ENCODE measurements at places on chromosomes 5 and 9.
A peak's percentile ranks its signal among the peaks of the same experiment; 100 is the strongest.

- DNase-seq = no peak
Measured at GRCh38 chr9:526904-527591, 312.4 kb downstream of the DOCK8 start.

DNA sequence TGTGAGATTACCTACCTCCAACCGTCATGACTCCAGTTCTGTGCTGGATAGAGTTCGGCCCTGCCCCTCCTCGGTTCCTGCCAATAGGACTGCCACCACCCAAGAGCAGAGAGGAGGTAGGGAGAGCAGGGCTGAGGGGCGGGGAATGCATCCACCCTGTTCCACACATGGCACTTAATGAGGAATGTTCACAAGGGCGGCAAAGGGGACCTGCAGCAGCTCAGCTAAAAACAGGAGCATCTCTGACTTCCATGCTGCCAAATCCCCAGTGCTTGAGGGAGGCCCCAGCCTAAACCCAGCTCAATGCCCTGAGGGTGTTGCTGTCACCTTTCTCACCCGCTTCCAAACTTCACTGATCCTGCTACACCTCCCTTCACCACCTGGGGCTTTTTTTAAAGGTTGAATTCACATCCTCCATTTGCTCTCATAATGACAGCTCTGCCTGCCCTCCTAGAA lies 7.8 kb upstream of the DELE1 start:
- no peak for DNase-seq

GRCh38 chr9:68446836-68447235 lies 90.4 kb downstream of the PGM5 start:
- no peak for DNase-seq

GRCh38 chr5:84215521-84215920 lies 169.2 kb downstream of the EDIL3 start:
- DNase-seq = no peak

DNA sequence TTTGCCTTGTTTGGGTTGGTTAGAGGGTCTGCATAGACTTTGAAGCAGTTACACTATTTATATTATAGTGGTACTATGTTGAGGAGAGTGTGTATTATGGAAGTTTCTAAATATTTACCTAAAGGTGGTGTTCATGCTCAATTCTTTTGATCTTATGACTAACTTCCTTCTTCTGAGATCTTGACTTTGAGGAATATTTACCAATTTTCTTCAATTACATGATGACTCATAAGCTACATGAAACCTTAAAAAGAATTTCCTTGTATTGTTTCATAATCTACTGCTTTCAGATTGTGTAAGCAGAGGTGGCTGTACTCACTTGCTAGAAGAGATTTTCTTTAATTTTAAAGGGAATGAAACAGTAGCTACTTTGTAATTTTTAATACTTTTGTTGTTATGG lies 276.1 kb downstream of the TAF11L14 start:
- no peak for DNase-seq

DNA sequence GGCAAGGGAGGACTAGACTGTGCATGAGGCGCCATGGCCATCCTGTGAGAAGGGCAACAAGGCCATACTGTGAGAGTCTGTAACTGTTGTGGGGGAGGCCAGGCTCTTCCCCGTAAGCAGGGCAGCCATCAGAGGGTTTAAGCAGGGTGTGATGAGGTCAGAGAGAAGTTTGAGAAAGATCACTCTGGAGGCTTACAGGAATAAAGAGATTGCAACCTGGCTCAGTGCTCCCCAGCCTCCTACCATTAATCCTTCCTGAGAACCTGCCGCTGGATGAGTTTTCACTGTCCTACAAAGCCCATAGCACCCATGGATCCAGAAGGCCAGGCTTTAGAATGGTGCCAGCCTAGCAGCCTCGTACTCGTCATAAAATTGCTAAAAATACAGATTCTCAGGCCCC lies 14.4 kb upstream of the TRMT10B start:
- DNase-seq = no peak

GRCh38 chr5:42600441-42600840 lies 156.2 kb upstream of the CCDC152 start:
- DNase-seq = no peak

- no peak for DNase-seq
Measured at GRCh38 chr9:83639266-83639665, 16.3 kb downstream of the IDNK start.

- DNase-seq = peak; percentile 25
Measured at GRCh38 chr5:149550594-149551226, 529 bp downstream of the CSNK1A1 start.

DNA sequence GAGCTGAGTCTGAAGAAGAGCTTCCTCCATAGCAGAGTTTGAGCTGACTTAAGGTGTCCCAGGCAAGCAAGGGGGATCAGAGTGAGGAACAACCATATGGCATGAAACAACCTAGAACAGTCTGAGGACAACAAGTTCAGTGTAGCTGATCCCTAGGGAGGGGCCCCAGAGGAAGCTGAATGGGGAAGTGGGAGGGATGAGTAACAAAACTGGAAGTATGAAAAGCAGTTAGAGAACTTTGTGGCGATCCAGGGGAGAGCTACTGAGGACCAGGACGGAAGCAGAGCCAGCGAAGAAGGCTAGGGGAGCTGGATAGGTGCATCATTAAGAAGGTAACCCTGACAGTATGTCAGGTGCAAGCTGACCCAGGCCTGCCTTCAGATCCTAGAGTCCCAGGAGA lies 580.8 kb downstream of the BNC2 start:
- no peak for DNase-seq

GRCh38 chr5:42121401-42121800 lies 196.3 kb downstream of the FBXO4 start:
- no peak for DNase-seq

DNA sequence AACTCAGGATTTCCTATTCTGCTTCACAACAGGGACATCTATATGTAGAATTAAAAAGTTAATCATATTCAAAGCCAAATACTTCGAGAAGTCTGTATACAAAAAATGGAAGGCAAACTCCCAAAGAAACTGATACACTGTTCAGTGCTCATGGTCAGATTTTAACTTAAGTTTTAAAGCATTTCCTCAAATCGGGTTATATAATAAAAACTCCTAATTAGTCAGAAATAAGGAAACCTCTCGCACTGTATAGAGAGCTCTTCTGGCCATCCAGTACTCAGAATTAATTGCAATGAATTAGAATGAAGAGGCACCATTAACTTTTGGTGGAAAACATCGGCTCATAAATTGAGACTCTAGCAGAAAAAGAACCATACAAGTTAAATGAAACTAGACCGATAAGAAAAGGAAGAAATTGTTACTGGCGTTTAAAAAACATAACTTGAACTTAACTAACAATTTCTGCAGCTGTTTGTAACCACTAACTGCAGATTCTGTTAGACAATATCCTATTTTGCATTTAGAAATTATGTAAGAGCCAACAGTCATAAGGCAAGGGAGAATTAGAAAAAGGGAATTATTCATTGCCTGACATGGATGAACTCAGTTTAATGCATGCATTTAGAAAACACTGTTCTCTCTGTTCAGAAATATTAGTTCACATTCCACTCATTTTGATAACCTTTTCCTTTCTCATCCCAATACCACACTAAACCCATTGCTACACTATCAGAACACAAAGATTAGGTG lies 96.6 kb downstream of the FNBP1 start:
- no peak for DNase-seq

DNA sequence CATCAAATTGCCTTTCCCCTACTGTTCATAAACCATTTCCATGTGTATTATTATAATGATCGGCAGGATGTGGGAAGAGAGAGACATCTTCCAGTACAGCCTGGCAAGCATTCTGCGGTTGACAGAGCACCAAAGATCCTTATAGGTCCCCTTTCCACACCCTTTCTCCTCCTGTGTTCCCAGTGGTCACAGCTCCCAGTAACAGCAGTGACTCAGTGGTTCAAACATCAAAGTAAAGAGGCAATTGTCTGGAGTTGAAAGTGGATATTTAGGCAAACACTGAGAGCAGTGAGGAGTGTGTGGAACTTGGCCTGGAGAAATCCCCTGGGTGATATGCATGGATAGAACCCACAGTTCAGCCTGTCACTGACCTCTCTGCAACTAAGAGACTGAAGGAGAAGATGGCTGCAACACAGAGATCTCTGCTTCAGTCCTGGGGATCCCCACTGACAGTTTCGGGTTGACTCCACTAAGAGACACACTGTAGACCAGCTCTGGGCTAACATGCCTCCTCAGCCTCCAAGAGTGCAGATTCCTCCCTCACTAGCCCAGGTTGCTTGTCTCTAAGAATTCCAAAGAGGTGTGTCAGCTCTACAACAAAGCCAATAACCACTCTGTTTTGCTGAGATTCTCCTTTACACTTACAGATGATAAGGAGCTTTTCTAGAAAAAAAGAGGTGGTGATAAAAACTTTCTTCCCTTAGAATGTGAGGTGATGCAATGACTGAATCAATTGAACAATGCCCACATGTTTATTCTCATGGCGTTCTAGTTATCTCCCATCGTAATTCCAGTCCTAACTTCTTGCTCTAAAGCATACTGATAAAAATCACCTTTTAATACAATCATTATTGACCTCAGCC lies 94.4 kb upstream of the IL6ST start:
- peak; percentile 75 for DNase-seq

DNA sequence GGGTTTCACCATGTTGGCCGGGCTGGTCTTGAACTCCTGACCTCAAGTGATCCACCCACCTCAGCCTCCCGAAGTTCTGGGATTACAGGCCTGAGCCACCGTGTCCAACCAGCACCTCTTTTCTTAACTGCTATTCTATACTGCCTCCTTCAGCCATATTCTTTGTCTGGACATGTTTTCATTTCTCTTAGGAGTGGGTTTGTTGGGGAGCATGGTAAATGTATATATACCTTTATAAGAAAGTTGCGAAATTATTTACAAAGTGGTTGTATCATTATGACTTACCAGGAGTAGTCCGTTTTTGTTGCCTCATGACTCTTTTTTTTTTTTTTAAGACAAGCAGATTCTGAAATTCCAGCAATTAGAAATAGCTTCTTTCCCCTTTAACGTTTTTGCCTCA lies 38.7 kb downstream of the CDC42SE2 start:
- DNase-seq = no peak

GRCh38 chr9:99239341-99240060 lies 17.4 kb downstream of the SEC61B start:
- DNase-seq = peak; percentile 8

GRCh38 chr5:158121678-158122077 lies 262.7 kb upstream of the CLINT1 start:
- DNase-seq = no peak

GRCh38 chr9:70594386-70594944 lies 180.0 kb upstream of the KLF9 start:
- DNase-seq = no peak

DNA sequence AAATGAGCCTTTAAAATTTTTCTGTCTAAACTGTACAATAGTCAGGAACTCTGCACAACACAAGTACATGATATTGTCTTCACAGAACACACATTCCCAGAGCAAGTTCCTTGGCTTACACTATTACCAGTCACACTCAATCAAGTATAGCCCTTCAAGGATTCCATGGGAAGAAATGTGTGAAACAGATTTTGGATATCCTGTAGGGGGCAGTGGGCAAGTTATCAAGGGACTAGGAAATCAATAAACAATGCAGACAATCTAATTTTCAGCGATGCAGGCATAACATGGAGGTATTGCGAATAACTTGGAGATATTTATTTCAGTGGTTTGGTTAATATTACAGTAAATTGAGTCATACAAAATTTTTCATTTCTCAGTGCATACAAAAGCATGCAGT lies 1171.5 kb upstream of the NUDT12 start:
- DNase-seq = no peak

DNA sequence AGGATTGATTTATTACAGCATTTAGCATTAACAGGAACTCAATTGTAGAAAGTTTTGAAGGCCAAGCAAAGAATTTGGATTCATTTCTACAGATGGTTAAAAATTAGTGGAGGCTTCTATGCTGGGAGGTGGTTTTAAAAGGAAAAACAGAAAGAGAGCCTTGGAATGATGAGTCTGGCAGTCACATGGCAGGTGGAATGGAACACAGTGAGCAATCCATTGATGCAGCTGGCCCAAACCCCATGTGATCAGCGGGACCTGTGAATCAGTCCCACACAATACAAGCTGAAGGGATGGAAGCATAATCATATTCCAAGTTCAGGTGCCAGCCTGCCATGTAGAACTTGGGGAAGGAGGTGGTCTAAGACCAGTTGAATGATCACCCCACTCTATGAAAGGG lies 147.9 kb downstream of the PIP5K1B start:
- DNase-seq = no peak

DNA sequence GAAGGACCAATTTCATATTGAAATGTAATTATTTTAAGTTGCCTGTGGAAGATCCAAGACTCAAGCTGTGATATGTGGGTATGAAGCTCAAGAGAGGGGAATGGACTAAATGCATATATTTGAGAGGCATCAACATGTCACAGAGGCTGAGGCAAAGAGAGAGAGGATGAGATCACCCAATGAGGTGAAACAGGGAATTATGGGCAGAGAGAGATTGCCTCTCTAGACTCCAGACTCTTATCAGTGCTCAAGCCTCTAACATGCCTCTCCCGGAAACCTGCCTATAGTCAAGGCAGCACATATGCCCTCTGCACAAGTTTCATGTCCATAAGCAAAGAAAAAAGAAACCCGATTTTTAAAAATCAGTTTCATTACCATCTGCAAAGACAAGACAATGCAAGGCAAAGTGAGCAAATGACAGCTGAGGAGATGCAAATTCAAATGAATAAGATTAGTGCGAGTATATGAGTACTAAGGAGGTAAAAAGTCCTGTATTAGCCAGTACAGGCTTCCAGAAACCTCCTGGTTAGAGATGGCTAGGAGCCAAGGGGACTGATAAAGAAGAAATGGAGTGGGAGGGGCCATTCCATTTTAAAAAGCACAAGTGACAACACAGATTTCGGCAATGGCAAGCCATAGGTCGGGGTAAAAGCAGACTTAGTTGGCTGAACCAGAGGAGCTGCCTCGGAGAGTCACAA lies 9.4 kb downstream of the APTX start:
- no peak for DNase-seq

DNA sequence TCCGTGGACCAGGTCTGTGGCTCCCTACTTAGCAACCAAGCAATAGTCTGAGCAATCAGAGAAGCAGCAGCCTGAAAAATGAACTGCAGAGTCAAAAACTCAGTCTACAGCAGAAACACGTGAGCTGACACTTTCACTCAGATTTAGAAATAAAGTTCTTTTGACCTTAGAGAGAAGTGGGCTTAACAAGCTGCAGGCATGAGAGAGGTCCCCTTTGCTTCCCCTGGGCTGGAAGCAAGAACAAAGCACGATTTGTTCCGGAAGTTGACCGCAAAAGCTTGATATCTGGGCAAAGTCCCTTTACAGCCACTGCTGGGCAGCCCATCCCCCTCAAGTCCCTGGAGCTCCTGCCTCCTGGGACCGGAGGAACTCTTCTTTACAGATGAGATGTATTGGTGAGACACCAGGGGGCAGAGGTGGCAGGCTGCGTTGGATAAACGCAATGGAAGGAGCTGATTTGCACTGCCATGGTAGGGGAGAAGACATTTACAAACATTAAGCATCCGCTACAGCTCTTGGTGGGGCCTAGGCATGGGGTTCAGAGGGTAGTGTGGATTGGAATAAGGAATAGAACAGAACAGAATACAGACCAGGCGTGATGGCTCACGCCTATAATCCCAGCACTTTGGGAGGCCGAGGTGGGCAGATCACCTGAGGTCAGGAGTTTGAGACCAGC lies 5.8 kb upstream of the SOWAHA start:
- no peak for DNase-seq
